Cerebellar nuclear complex (tissue), 1 donor: ENCODE measurements at places on chromosomes 4 and X.

- DNase-seq, result no peak
Observed at GRCh38 chr4:77454858-77455257, 150.8 kb upstream of the CXCL13 start.

DNA sequence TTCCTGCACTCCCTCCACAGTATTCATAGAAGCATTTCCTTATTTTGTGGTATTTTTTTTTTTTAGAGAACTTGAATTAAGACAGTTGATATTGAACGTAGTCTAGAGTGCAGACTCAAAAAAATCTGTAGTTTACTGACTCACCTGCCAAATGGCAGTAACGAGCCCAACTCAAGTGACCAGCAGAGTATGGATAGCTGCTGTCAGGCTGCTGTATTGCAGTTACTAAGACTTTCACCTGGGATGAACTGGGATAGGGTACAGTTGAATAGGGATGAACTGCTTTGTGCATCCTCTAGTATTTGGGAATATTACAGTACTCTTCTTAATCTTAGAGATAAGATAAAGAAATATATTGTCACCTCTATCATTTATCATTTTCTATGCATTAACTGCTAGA is 7.0 kb upstream of the SLC7A11 start:
- no peak for DNase-seq

- no peak for DNase-seq
Observed at GRCh38 chr4:11954093-11954492, 525.4 kb upstream of the HS3ST1 start.

GRCh38 chrX:128929271-128930057 is 593.8 kb downstream of the SMARCA1 start:
- no peak for DNase-seq

DNA sequence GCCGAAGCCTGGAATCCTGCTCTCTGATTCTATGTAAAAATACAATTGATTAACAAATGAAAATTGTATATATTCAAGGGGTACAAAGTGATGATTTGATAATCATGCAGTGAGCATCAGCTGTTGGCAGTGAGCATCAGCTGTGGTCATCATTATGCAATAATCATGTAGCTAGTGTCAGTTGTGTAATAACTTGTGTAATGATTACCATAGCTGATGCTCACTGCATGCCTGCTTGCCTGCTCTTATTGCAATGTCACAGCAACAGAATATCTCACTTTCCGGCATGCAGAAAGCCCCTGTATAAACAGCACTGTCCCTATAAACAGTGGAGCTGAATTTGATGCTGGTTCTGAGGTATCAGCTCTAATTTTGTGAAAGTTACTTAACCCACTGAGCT is 46.8 kb downstream of the SULT1B1 start:
- DNase-seq, result no peak

- no peak for DNase-seq
Observed at GRCh38 chrX:13254076-13254785, 65.6 kb downstream of the ATXN3L start.

GRCh38 chr4:53790286-53790685 is 199.0 kb upstream of the LNX1 start:
- no peak for DNase-seq

DNA sequence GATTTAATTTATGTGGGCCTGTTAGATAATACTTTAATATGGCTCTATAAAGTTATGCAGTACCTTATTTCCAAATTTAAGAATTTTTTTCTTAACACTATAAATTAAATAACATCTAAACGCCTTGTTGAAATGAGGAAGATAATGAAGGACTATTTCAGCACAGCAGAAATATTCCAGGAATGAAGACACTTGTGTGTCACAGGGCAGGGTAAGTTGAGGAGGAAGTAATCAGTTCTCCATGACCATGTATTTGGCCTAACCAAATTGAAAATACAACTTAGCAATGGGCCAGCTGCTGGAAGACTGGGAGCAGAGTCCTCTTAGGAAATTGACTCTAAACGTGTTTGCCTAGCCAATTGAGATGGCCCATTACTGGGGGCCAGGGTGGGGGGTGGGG is 16.9 kb downstream of the CXCL3 start:
- DNase-seq, result no peak

GRCh38 chr4:165512424-165512823 is 133.6 kb downstream of the CPE start:
- DNase-seq, result no peak

DNA sequence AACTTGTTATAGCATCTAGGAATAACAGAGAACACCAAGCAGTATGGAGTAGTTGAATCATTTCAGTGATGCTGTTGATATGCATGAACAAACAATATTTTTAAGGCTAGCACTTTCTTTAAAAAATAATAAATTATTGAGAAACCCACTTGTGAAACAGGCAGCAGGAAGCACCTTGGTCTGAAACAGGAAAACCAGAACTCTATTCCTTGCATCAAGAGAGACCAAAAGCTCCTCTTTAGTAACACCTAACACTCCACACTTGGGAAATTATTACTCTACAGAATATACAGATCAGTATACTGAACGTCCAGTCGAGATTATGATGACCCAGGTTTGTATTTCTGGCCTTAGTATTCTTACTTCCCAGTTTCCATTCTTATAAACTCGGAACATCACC is 129.0 kb downstream of the ARAP2 start:
- no peak for DNase-seq

- no peak for DNase-seq
Observed at GRCh38 chr4:138216272-138216867, 25.8 kb downstream of the SLC7A11 start.

GRCh38 chrX:23883737-23884354 is 23.9 kb downstream of the APOO start:
- no peak for DNase-seq

GRCh38 chr4:112910109-112910736 is 139.2 kb upstream of the ANK2 start:
- DNase-seq, result no peak

GRCh38 chr4:126427853-126428252 is 1113.1 kb downstream of the FAT4 start:
- no peak for DNase-seq

GRCh38 chr4:88681209-88681608 is 16.4 kb downstream of the NAP1L5 start:
- DNase-seq, result no peak

DNA sequence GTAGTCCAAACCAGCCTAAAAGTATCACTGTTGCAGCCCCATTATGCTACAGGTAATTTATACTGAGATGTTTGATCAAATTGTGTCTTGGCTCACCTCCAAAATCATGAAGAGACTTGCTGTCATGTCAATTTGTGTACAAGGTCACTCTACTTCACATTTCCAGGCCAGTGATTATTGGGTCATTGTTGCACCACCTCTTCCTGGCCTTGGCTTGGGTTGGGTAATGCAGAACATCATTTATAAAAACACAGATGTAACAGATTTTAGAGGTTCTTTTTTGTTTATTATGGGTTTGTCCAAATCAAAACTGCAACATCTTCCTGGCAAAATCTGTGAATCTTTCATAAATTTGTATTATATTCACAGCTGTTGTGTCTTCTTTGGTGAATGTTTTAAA is 459.5 kb downstream of the ANKRD50 start:
- DNase-seq, result no peak

- no peak for DNase-seq
Observed at GRCh38 chr4:167021545-167022155, 212.6 kb downstream of the SPOCK3 start.

DNA sequence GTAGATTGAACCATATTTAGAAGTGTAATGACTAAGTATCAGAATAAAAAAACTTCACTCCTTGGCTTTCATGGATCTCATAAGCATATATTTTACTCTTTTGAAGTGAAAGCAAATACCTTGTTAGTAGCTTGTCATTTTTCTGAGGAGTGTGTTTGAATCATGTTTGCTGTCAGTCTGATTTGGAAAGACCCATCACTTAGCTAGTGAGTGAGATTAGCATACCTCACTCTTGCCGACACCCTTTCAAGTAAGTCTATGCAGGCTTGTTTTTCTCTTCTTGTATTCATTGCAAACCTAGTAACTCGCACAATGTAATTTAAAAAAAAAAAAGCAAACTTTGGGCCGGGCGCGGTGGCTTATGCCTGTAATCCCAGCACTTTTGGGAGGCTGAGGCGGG is 360.0 kb downstream of the ARHGAP24 start:
- no peak for DNase-seq

GRCh38 chr4:4658052-4658451 is 116.2 kb upstream of the STX18 start:
- DNase-seq, result no peak

DNA sequence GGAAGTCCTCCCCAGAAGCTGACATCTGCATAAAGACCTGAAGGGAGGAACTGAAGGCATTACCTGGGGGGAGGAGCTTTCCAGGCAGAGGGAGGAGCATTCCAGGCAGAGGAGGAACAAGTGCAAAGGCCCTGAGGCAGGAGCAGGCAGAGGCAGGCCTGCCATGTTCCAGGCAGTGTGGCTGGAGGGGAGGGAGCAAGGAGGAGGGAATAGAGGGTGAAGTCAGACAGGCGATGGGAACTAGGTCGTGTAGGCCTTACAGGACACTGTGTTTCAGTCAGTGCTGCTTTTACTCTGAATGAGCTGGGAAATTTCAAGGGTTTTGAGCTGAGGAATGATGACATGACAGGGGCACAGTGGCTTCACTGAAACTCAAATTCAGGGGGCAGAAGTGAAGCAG is 292.7 kb downstream of the BCOR start:
- DNase-seq, result no peak

GRCh38 chrX:19836337-19836736 is 51.1 kb downstream of the SH3KBP1 start:
- no peak for DNase-seq

DNA sequence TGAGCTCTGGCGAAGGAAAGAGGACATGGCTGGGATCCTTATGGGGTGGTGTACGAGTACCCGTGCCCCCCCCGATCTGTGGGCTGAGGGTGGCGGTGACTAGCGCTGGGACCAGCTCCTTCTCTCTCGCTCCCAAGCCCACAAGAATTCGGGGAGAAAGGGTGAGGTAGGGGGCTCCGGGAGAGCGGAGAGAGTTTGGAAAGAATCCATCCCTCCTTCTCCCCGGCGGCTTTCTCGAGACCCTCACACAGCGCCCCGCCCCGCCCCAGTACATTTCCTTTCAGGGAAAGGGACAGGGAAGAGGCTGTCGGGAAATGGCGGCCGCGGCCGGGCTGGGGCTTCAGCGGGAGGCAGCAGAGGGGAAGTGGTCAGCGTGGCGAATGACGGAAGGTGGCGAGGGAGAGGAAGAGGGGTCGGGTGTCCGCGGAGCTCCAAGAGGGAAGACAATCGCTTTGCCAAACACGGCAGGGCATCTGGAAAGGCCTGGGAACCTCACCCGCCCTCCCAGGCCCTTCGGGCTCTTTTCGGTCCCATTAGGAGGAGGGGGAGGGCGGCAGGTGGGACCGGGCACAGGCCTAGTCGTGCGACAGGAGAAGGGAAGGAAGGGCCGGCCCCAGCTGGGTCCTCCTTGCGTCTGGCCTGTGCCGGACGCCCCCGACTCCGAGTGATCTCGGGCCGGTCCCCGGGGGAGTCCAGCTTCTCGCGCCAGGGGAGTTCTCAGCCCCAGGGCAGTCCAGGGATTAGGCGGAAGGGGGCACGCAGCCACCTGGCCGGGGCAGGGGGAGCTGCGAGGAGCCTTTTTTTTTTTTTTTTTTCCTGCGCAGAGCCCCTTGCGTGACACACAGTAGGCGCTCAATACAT is 10.2 kb downstream of the HNRNPH2 start:
- no peak for DNase-seq

DNA sequence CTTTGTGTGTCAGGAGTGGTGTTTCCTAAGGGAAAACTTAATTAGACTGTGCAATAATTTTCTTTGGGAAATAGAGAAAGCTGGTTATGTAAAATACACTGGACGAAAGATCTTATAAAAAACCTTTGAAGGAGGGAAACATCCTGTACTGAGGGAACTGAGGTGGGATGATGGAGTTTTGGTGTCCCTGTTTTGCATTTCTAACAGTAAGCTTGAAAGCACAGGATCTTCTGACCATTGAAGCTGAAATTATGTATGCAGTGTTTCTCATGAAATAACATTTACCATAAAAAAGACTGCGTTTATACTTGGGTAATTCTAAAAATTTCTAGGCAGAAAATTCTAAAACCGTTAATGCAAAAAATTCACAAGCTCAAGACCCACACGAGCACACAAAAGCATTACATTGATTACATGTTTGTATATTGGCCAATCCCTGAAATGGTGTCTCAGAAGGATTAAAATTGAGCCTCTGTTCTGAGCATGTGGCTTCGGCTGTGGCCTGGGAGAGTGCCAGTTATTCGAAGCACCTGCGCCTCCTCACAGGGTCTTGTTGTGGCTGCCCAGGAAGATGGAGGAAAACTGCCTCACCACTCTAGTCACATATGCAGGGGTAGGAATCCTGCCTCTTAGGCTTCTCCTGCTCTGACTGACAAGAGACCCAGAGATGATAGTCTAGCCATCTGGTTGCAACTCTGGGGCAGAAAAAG is 49.5 kb downstream of the JADE3 start:
- no peak for DNase-seq

- DNase-seq, result no peak
Observed at GRCh38 chr4:19520939-19521520, 730.7 kb upstream of the SLIT2 start.

GRCh38 chrX:20796450-20796849 is 529.7 kb upstream of the RPS6KA3 start:
- no peak for DNase-seq

- DNase-seq, result no peak
Observed at GRCh38 chrX:100743009-100743607, 11.2 kb upstream of the SYTL4 start.

DNA sequence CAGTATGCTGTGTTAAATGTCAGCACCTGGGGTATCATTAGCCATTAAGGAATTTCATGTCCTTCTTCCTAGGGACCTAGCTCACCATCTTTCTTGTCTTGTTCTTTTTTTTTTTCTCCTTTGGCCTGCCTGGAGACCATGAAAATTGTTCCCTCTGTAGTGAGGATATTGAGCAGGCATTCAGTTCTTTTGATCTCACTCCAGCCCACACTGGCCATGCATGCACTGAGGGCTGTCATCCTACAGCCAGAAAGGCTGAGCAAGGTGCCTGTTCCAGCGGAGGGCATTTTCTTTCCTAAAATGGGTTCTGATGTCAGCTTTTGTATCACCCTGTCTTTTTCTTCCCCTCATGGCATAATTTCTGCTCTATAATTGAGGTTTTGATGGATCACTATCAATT is 275.9 kb upstream of the HAND2 start:
- no peak for DNase-seq

DNA sequence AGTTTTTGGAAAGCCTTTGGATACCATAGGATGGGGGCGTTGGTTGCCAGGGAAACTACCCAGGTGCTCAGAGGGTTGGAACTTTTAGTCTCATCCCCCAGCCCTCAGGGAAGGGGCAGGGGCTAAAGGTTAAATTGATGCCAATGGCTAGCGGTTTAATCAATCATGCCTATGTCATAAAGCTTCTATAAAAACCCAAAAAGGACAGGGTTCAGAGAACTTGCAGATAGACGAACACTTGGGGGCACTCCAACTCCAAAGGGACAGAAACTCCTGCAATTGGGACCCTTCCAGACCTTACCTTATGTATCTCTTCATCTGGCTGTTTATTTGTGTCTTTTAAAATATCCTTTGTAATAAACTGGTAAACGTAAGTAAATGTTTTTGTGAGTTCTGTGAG is 30.0 kb upstream of the GPR173 start:
- DNase-seq, result no peak

DNA sequence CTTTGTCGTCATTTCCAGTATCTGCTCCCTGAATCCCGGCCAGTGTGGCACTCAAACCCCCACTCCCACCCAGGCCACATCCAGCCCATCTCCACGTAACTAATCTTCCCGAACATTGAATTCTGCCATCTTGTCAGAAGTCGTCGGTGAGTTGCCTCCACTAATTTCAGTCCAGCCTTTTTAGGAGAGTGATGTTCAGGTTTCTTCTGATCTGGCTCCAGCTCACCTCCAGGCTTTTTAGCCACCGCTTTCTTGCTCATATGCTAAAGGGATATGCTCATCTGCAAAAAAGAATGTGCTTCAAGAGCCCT is 1.3 kb downstream of the TMEM165 start:
- DNase-seq, result no peak
